H1 (cell line): ENCODE measurements at places on chromosomes 4 and X.

GRCh38 chrX:49930039-49930438 lies 7.6 kb downstream of the CLCN5 start:
- no peaks in the 10 kb centered on the region for H3K36me3 ChIP-seq
- no peak overlapping the region for H3K27ac ChIP-seq
- H3K4me3 ChIP-seq, result no peak overlapping the region
- H3K4me1 ChIP-seq, result no peaks in the 10 kb centered on the region
- no peak for DNase-seq

DNA sequence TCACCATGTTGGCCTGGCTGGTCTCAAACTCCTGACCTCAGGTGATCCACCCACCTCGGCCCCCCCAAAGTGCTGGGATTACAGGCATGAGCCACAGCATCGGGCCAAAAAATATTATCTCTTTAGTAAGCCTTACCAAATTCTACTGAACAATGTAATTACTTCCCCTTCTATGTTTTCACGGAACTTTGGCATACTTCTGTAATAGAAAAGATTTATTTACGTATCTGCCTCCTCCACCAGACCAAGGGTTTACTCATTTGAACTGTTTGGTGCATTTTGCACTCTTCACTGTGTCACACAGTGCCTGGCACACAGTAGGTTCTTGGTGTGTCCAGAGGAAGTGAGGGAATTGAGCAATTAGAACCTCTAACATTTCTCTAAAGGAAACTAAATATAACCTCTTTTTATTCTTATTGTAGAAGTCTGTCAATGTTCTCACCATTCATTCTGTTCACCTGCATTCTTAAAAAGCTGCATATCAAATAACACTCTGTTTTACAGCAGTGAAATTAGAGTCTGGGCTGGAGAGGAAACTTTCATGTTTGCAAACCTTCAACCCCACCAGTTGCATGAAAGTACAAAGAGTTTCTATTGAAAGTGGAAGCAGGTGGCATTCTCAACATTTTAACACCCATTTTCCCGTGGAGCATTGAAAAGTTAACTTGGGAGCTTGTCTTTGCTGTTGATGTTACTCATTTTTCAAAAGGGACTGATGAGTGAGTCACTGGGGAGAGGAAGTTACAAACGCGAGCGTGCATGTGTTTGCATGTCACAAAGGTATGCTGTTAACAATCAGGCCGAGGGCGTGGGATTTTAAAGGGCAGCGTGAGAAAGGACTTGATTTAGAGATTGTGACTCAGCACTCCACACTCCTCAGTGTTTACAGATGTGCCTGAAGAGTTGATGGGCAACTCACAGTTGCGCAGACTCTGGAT lies 314.1 kb downstream of the STK32B start:
- no peaks in the 10 kb centered on the region for H3K27me3 ChIP-seq
- no peaks in the 10 kb centered on the region for H3K36me3 ChIP-seq
- DNase-seq, result peak; percentile 27
- H3K27ac ChIP-seq, result no peak overlapping the region
- H3K4me3 ChIP-seq, result no peak overlapping the region
- H3K4me1 ChIP-seq, result no peaks in the 10 kb centered on the region

DNA sequence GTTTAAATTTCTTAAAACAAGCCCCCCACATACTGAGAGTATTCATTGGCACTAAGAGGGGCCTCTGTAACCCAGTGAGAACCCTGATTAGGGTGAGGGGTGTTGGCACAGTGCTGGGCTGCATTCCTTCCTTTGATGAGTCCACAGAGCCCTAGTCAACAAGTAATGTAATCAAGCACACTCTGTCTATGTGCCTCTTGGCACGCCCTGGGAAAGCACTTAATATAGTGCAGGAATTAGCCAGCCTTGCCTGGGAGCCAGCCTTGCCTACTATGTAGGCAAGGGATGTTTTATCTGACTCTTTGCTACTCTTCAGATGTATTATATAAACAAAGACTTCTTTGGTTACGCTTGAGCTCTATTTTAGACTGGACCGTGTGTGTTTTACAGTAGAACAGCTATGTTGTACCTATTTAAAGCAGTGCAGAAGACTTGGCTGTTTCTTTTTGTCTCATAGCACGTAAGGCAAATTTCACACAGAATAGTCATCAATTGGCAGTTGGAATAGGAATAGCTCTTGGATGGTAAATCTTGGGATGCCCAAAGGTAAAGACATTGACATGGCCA lies 64.3 kb downstream of the FRAS1 start:
- no peak overlapping the region for H3K4me3 ChIP-seq
- no peaks in the 10 kb centered on the region for H3K36me3 ChIP-seq
- no peaks in the 10 kb centered on the region for H3K27me3 ChIP-seq
- peaks cover 3% of the 10 kb centered on the region; the same call in 1 of the 2 replicates for H3K4me1 ChIP-seq

GRCh38 chr4:88621763-88622327 lies 29.6 kb downstream of the HERC3 start:
- no peaks in the 10 kb centered on the region for H3K4me1 ChIP-seq
- H3K4me3 ChIP-seq, result no peak overlapping the region
- no peak overlapping the region for H3K27ac ChIP-seq
- no peak for DNase-seq
- no peaks in the 10 kb centered on the region for H3K27me3 ChIP-seq
- H3K36me3 ChIP-seq, result no peaks in the 10 kb centered on the region

DNA sequence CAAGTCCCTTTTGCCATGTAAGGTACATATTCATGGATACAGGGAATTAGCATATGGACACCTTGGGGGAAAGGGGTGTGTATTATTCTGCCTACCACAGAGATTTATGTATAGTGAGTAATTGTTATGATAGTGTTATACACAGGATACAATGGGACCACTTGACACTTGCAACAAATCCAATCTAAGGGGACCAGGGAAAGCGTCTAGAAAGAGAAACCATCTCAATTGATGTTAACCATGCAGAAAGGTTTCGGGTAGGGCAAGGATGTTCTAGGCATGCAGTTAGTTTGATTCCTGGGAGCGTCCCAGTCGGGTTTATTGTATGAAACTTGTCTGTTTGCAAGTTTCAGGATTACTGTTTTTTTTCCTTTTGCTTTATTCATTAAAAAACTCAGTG lies 34.2 kb downstream of the MMRN1 start:
- H3K27ac ChIP-seq, result no peak overlapping the region
- H3K4me1 ChIP-seq, result no peaks in the 10 kb centered on the region; the same call in 1 of the 2 replicates
- H3K36me3 ChIP-seq, result no peaks in the 10 kb centered on the region

GRCh38 chr4:76957004-76957738 lies 7.6 kb downstream of the SEPTIN11 start:
- H3K4me3 ChIP-seq, result no peak overlapping the region
- DNase-seq, result no peak
- H3K4me1 ChIP-seq, result no peaks in the 10 kb centered on the region
- H3K27ac ChIP-seq, result no peak overlapping the region
- H3K36me3 ChIP-seq, result no peaks in the 10 kb centered on the region

DNA sequence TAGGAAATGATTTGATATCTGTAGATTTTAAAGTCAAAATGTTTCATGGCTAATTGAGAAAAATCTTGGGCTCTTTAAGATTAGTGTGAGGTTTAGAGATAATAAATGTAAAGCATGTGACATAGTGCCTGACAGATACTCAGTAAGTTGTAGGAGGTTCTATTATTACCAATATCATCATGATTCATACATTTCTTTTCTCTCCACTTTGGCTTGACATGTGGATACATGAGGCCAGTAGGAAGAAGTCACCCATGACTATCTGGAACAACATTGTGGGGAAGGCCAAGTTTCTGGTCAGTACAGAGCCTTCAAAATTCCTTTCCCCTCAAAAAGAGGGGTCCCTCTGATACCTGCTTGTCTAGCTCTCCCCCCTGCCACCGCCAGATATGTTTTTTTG lies 91.2 kb upstream of the SORBS2 start:
- DNase-seq, result no peak
- no peaks in the 10 kb centered on the region for H3K4me1 ChIP-seq
- no peaks in the 10 kb centered on the region for H3K27me3 ChIP-seq

DNA sequence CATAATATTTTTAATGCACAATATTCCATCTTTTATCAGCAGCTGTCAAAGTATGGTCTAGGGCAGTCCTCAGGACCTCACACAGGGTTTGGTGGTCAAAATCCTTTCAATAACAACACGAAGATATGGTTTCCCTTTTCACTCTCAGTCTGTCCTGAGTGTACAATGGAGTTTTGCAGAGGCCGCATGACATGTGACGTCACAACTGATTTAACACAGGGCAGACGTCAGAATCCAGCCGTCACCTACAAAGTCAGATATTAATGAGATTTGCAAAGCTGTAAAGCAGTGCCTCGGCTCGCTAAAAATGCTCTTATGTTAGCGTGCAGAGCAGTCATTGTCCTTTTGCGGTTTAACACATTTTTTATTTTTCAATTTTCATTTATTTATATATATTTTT lies 12.5 kb downstream of the ABLIM2 start:
- H3K27ac ChIP-seq, result no peak overlapping the region
- no peak overlapping the region for H3K4me3 ChIP-seq
- no peak for DNase-seq
- H3K4me1 ChIP-seq, result peaks cover 11% of the 10 kb centered on the region
- no peaks in the 10 kb centered on the region for H3K27me3 ChIP-seq
